ENCODE measurements at places on chromosomes 7 and 10.

DNA sequence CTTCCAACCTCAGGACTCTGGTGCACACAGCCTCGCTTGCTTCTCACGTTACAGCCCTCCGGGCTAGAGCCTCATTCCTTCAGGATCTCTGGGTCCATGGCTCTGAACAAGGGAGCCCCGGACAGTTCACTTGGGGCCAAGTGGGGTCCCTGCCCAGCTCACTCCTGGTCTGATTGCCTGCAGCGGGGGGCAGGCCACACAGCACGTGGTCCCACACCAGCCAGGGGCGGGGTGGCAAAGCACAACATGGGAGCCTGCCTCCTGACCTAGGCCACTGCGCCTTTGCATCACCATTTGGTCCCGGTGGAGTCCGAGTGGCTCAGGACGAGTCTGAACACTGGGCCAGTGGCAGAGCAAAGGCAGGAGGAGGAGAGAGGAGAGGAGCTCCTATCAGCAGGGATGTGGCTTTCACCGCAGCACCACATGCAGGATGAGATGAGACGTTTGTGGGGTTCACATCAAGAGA is 13.4 kb upstream of the CRYGN start:
- DNase-seq, result no peak

DNA sequence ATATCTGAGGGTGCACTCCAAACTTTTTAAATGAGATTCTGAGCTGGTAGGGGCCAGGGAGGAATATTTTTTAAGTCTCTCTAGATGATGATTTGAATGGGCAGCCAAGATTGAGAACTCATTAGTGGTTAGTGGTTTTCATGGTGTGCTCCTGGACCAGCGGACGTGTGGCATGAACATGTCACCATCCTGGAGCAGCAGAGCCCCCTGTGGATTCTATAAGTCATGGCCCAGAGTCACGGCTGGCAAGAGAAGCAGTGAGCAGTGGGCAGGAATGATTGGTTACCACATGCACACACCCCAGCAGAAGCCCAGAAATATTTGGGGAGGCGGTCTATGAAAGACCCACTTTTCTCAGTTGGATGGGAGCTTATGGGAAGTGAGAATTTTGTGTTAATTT is 21.2 kb upstream of the UCN3 start:
- DNase-seq, result peak; percentile 44

DNA sequence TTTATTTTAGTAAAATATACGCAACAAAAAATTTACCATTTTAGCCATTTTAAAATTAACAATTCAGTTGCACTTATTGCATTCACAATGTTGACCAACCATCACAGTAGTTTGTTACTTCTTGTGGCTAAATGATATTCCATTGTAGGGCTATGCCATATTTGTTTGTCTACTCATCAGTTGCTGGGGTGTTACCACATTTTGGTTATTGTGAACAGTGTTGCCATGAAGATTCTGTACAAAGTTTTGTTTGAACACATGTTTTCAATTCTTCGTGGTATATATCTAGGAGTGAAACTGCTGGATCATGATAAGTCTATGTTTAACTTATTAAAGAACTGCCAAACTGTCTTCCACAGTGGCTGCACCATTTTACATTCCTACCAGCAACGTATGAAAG is 46.3 kb upstream of the ZNF365 start:
- DNase-seq, result no peak

DNA sequence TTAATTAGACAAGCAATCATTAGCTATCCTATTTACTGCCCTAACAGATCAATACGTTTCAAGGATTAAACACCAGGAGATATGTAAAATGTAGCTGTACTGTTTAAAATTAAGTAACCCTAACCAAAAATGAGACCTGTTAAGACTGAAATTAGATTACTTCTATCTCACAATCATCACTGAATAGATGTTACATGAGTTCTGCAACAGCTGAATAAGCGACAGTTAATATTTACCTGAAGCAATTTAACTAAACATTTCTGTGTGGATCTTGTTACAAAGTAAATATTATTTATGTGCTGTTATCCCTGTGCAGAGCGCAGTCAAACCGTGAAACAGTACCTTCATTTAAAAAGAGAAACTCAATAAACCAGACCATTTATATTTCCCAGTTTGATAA is 122.5 kb downstream of the RELN start:
- DNase-seq, result peak; percentile 71

DNA sequence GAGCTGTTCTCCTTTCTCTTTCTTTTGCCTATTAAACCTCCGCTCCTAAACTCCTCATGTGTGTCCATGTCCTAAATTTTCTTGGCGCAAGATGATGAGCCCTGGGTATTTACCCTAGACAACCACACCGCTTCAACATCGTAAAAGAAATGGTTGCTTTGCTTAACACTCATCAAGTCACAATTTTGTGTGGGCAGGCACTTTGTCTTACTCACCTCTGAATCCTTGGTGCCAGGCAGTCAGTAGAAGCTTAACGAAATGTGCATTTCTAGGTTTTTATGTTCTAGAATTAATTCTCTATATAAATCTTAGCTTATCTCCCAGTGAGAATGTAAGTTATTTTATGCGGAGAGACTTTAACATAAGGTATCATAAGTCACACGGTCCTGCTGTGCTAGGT is 478.7 kb downstream of the CALN1 start:
- DNase-seq, result no peak

GRCh38 chr10:16857419-16857818 is 40.2 kb upstream of the RSU1 start:
- DNase-seq, result no peak

- no peak for DNase-seq
Measured at GRCh38 chr10:79304479-79305087, 42.7 kb upstream of the PPIF start.

DNA sequence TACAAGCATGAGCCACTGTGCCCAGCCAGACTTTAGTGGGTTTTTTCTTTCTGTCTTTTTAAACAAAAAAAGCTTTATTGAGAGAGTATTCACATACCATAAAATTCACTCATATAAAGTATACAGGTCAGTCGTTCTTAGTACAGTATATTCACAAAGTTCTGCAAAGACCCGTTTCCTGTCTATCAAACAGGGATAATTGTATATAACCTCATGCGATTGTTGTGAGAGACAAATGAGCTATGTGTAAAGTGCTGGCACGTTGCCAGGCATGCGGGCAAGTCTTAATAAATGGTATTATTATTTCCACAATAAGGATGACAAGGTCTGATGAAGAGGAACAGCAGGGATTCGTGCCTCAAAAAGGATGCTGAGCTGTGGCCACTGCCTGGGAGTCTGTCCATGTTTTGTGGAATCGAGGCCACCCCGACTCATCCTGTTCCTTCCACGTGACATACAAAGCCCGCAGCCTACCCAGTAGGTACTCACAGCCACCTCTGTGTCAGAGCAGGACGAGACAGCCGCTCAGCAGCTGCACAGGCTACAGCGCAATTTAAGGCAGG is 51.6 kb downstream of the SMKR1 start:
- DNase-seq, result no peak

- no peak for DNase-seq
Measured at GRCh38 chr10:88499569-88500470, 83.3 kb downstream of the RNLS start.

DNA sequence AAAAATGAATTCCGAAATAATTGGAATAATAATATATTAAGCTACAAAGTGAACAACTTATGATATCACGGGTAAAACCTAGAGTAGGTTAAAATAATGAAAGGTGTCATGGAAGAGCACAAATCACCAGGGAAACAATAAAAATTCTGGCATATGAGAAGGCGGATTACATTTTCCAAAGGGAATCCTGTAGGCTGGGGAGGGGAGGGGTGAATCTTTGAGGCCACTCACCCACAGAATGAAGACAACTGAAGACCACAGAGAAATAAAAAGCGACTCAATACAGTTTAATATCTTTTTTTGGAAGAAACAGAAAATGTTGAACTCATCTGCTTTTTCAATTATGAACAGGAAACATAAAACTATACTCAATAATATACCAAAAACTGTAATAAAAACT is 129.4 kb upstream of the HPS1 start:
- no peak for DNase-seq

DNA sequence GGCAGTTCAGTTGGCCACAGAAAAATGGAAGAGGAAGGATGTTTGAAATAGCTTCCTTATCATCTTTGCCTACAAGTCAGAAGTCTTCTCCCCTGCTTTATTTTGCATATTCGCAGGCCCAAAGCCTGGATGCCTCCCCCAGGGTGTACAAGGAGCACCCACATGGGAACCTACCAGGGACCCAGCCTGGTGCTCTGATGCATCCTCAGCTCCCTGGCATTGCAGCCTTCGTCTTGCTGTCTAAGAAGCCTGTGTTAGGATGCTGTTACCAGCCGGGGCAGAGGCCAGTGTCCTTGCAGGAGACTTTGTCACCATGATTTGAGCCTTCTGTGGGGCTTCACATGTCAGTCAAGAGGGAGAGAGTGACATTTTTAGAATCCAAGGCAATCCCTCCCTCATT is 27.0 kb upstream of the GPR26 start:
- DNase-seq, result no peak

GRCh38 chr10:79488336-79488735 is 24.0 kb upstream of the EIF5AL1 start:
- no peak for DNase-seq

DNA sequence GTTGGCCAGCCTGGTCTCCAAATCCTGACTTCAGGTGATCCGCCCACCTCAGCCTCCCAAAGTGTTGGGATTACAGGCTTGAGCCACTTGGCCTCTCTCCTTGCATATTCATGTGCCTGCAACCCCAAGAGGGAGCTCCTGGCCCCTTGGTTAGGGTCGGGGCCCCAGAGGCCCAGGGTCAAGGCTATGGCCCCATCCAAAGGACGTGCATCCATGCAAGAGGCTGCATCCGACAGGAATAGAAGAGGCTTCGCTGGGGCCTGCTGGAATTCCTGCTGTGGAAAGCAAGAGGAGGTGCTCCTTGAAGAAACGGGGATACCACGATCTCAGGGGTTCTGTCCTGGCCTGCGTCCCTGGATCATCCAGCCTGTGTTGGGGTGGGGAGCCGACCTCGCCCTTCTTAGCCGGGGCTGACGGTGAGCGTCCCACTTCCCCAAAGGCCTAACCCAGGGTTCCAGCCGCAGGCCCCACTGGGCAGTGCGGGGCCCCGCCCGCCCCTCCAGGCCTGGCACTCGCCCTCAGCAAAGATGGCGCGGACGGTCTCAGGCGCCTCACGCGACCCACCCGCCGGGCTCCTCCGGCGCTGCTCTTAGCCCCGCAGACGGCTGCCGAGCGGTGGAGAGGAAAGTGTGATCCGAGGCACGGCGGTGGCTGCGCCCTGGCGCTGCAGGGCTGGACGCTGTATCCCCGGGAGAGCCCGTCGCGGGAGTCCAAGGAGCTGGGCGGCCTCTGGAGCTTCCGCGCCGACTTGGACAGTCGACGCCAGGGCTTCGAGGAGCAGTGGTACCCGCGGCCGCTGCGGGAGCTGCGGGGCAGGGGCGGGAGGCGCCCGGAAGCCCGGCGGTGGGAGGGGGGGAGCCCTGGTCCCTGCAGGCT is 54.7 kb downstream of the ZNF727 start:
- DNase-seq, result no peak

DNA sequence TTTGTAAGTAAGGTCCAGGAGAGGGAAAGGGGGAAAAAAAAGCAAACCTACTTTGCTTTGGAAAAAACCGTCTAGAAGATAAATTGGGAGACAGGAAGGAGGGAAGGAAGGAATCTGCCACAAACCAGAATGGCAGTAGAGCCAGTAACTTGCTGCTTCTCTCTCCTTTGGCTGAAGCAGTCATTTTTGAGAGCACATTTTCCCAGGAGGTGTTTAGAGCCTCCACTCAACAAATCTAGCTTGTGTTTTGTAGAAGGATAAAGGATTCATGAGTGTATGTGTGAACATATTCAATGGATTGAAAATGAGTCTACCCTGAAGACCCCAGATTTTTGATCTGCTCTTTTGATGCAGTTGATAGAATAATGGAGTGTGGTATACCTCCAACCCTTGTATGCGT is 2.6 kb downstream of the NRG3 start:
- no peak for DNase-seq
